ENCODE measurements at places on chromosomes 7 and 10.

DNA sequence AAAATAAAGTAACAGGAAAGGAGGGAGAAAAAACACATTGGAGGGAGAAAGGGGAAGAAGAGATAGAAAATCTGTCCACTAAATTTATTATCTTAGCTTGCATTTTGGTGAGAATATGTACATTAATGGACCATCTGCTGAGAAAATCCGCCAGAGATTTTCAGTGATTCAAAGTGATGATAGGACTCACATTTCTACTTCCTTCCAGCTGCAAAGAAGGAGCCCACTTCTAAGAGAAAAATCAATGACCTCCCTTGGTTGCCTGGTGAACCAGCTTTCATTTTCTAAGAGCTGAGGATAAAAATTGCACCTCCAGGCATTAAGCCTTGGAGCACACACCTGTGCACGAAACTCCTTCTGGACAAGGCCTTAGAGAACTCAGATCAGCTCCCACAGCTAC is 404.3 kb downstream of the SFMBT2 start:
- no peak for DNase-seq

- DNase-seq: no peak
Measured at GRCh38 chr7:41222746-41223145, 480.1 kb downstream of the INHBA start.

GRCh38 chr10:74244097-74244685 is 93.2 kb downstream of the ADK start:
- peak; percentile 17 for DNase-seq

GRCh38 chr10:132350946-132351345 is 19.0 kb downstream of the LRRC27 start:
- no peak for DNase-seq

GRCh38 chr7:133859231-133859630 is 267.9 kb upstream of the LRGUK start:
- no peak for DNase-seq

DNA sequence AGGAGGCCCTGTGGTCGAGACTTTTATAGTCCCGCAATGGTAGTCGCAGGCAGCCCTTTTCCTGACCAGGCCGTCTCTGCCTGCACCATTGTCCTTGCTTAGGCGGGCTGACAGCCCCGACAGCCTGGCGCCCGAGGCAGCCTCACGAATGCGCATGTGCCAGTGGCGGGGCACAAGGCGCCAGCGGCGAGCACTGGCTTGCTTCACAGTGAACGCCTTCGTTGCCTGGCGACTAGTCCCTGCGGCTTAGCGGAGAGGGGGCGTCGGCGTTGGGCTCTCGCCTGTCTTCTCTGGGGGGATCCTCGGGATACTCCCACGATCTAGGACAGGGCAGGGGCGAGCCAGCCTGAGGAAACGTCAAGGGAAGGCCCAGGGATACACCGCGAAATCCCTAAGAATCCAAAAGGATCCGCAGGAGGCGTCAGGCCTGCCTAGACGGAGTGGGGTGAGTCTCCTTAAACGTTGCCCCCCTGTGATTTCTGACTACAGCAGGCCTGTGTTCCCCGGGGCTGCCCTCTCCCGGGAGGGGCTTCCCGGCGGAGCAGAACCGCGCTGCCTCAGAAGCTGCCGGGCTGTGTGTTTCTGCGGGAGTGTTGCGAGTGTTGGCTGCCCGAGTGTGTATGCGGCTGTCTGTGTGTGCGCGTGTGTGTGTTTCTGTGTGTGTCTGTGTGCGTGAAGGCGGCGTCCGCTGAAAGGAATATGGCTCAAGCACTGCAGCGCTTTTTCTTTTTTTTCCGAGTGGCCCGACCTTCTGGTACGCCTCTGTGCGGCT is 20.5 kb upstream of the ZNF273 start:
- DNase-seq: peak; percentile 40

DNA sequence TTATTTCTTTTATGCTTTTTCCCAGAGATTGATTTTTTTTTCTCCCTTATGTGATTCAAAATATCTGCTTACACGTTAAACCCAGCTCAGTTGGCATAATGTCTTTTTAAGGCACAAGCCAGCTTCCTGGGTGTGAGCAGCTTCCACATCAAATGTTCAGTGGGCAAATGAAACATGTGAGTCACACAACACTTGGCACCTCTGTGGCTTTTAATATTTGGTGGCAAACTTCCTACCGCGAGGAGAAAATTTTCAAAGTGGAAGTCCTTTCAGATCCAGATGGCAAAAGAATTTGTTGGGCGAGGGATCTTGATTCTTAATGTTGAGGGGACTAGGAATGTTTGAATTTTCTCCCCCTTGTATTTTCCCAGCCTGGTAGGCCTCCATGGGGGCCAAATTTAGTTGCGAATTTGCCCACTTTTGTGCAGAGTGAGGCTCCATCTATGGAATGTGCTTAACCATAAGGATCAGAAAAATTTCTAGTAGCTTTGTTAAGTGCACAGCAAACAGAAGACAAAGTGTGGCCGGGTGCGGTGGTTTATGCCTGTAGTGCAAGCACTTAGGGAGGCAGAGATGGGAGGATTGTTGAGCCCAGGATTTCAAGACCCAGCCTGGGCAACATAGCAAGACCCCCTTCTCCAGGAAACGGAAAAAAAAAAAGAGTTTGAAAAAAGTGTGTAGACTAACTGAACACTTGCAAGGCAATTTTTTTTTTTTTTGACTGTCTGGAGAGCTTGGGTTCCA is 31.0 kb downstream of the CUX1 start:
- no peak for DNase-seq

DNA sequence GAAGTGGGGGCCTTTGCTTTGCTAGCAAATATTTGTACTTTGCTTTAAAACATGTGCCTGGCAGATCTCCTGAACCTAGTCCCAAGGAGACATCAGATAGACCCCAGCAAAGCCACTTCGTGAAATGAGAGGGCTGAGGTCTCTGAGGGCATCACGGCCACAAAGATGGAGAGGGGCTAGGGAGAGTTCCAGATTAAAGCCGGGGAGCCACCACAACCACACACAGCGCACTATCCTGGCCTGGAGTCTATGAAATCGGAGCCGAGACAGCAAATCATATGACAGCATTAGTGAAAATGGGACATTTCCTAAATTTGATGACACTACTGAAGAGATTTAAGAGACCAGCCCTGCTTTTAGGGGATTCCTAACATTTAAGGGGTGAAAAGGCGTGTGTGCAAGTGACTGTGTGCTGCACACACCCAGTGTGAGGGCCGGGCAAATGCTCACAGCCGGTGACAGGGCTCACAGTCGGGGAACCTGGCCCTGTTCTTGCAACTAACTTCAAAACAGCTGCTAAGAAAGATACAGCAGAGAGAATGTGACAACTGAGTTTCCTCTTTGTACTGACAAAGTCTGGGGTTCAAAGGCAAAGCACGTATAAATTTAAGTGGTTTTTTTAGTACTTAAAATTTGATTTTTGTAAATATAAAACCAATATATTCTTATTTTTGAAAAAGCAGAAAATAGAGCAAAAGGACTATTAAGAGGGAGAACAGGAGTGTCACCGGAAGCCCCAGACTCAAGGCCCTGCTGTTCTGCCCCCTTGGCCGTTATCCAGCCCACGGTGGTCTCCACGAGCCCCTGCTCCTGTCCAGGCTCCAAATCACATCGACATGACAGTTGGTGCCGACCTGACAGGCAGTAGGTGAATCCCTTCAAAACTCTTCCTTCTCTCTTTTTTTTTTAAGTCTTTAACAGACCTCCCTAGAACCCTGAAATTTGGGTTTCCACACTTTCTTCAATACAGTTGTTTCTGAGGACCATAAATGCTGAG is 49.5 kb downstream of the VIPR2 start:
- DNase-seq: no peak

- peak; percentile 54 for DNase-seq
Measured at GRCh38 chr10:89301232-89301631, 614 bp upstream of the IFIT2 start.

DNA sequence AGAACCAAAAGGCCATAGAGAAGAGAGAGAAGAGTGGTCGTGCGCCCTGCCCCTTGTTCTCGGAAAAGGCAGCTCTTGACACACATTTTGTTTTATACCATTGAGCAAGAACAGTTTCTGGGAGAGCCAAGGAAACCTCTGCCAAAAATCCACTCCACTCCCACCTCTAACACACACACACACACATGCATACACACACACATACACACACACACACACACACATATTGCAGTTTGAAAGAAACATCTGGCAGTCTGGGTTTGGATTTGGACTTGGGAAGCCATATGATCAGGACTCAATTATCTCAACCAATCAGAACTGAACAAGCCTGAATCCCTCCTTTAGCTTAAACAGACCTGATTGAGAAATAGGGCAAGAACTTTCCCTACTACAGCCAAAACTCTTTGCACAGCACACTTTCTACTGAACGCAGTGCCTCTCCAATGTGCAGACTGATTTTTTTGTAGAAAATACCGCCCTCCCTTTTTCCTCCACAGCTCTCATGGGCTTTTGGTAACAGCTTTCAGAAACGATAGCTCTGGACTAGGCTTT is 484.0 kb upstream of the ZWINT start:
- DNase-seq: no peak

DNA sequence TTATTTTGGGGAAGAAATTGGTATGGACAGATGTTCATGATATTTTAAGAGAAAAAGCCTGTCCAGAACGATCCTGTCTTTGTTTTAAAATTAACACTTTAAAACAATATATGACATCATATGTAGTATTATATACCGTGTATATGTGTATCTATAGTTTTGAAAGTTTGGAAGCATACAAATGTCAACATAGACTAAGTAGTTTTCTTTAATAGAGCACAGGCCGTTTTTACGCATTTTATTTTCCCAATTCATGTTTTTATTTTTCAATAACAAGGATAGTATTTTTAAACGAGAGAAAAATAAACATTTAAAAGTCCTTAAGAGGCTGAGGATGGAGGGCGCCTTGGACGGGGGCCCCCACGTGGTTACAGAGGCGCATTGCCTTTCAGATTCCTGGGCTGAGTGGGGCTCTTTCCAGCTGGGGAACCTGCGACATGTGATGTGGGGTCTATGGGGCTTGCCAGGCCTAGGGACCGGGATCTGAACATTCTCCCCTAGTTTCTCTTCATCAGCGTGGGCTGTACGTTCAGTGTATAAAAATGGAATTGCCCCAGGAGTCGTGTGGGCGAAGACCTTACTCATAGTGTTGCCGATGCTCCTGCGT is 127.8 kb upstream of the ZNF746 start:
- DNase-seq: peak; percentile 75

GRCh38 chr10:14508725-14509124 is 178.0 kb upstream of the FRMD4A start:
- no peak for DNase-seq

Measured in small intestine (tissue), 16 donors.